A549 treated with ZK216348 at 1 μM for 4 hours (cell line): ENCODE measurements at places on chromosomes 4 and X. TPM values are rescaled to one million over a fixed set of nuclear protein-coding genes. Genes with fewer than 3 reads are reported as not detected.

The CCDC158 gene
- total RNA-seq = not detected in 5 replicates

The MGST2 gene
- total RNA-seq = 47.2 to 60.9 TPM (median 49.0 TPM) in 5 replicates

The MXRA5 gene
- not detected in 5 replicates for total RNA-seq

The STK26 gene
- 8.1 to 15.1 TPM (median 9.3 TPM) in 5 replicates for total RNA-seq

The ZNF630 gene
- total RNA-seq = 0.15 to 0.55 TPM (median 0.26 TPM) in 5 replicates

The HS6ST2 gene
- 0.06 to 0.07 TPM in 2 of 5 replicates, not detected in the others for total RNA-seq

The MAGEH1 gene
- total RNA-seq = 5.9 to 7.2 TPM (median 6.7 TPM) in 5 replicates

The TLR8 gene
- total RNA-seq = not detected in 5 replicates

The FGF5 gene
- 0.27 to 0.72 TPM (median 0.32 TPM) in 5 replicates for total RNA-seq

The RTL9 gene
- total RNA-seq = 0.05 to 0.36 TPM (median 0.09 TPM) in 5 replicates

The UCHL1 gene
- total RNA-seq = 924 to 983 TPM (median 929 TPM) in 5 replicates

The CXCL5 gene
- total RNA-seq = 24.7 to 56.4 TPM (median 37.1 TPM) in 5 replicates

The IGBP1 gene
- 61.9 to 69.2 TPM (median 64.2 TPM) in 5 replicates for total RNA-seq

The MAGIX gene
- total RNA-seq = 1.3 to 3.7 TPM (median 3.6 TPM) in 5 replicates

The MYOZ2 gene
- not detected in 5 replicates for total RNA-seq

The FHDC1 gene
- total RNA-seq = 0.46 to 0.79 TPM (median 0.65 TPM) in 5 replicates

The WAS gene
- total RNA-seq = 0.13 to 0.52 TPM (median 0.19 TPM) in 4 of 5 replicates, not detected in the other
